Activated T-cell treated with anti-CD3 and anti-CD28 coated beads, Interleukin-2, amount 50 U/mL, for 72 hours (primary cell): ENCODE measurements at places on chromosomes 7 and 10.
A peak's percentile ranks its signal among the peaks of the same experiment; 100 is the strongest.

GRCh38 chr10:103749779-103750178, 105.6 kb downstream of the SH3PXD2A start:
- H3K27me3 ChIP-seq = no peaks in the 10 kb centered on the region
- no peaks in the 10 kb centered on the region for H3K36me3 ChIP-seq
- H3K4me1 ChIP-seq = peaks cover 28% of the 10 kb centered on the region
- H3K27ac ChIP-seq = no peak overlapping the region
- no peak overlapping the region for H3K4me3 ChIP-seq
- no peak for DNase-seq

DNA sequence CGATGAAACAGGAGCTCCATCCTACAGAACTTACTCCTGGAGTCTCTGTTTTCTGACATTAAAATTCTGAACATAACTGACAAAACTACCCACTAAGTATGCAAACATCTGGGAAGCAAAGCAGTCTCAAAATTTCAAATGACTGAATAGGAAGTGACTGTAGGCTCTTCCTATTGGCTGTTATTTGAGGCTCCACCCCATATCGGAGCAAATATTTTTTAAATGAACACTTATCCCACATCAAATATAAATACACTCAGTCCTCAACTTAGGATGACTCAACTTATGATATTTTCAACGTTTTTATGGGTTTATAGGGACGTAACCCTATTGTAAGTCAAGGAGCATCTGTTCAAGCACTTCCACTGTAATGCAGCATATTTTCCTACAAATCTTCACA, 8.8 kb downstream of the HSPA12A start:
- H3K4me1 ChIP-seq = no peaks in the 10 kb centered on the region
- peaks cover 67% of the 10 kb centered on the region for H3K27me3 ChIP-seq
- H3K4me3 ChIP-seq = no peak overlapping the region
- H3K27ac ChIP-seq = no peak overlapping the region
- H3K36me3 ChIP-seq = no peaks in the 10 kb centered on the region
- DNase-seq = no peak

- H3K27ac ChIP-seq = no peak overlapping the region
- no peaks in the 10 kb centered on the region for H3K4me1 ChIP-seq
- H3K36me3 ChIP-seq = no peaks in the 10 kb centered on the region
- H3K4me3 ChIP-seq = no peak overlapping the region
- DNase-seq = no peak
- no peaks in the 10 kb centered on the region for H3K27me3 ChIP-seq
These were observed 858.3 kb downstream of the GRM8 start for GRCh38 chr7:126394406-126394805.

DNA sequence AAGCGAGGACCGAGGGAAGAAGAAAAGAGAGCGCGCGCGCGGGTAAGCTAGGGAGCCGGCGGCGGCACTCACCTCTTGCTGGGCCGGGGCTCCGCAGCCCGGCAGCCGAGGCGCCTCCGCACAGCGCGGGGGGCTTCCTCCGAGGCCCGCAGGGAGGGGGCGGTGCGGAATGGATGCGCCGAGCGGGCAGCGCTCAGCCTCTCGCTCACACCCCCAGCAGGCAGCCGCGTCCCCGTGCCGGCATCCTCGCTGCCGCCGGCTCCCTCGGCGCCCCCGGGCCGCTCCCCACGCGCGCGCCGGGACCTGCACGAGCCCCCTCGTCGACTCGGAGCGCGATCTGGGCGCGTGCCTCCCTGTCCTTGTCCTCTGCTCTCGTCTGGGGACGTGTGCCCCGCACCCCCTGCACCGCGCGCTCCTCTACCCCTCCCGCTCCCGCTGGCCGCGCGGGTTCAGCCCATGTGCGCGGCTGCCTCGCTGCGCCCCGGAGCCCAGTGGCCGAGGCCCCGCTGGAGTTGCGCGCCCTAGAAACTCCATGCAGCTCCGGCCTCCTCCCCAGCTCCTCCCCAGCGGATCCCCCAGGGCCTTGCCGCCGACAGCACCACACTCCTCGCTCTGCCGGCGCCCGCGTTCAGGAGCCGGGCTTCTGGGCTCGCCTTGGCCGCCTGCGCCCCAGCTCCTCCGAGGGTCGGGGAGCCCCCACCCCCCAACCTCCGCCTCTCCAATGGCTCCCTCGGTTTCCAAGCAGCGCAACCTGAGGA, 75.3 kb downstream of the CALN1 start:
- DNase-seq = no peak
- no peak overlapping the region for H3K27ac ChIP-seq
- H3K36me3 ChIP-seq = peaks cover 1% of the 10 kb centered on the region
- peaks cover 5% of the 10 kb centered on the region for H3K4me1 ChIP-seq
- peak overlapping the region; percentile 62 for H3K4me3 ChIP-seq

GRCh38 chr7:130845581-130846085, 111.6 kb upstream of the KLF14 start:
- peaks cover 21% of the 10 kb centered on the region for H3K4me1 ChIP-seq
- no peak overlapping the region for H3K27ac ChIP-seq
- no peak for DNase-seq
- no peak overlapping the region for H3K4me3 ChIP-seq

DNA sequence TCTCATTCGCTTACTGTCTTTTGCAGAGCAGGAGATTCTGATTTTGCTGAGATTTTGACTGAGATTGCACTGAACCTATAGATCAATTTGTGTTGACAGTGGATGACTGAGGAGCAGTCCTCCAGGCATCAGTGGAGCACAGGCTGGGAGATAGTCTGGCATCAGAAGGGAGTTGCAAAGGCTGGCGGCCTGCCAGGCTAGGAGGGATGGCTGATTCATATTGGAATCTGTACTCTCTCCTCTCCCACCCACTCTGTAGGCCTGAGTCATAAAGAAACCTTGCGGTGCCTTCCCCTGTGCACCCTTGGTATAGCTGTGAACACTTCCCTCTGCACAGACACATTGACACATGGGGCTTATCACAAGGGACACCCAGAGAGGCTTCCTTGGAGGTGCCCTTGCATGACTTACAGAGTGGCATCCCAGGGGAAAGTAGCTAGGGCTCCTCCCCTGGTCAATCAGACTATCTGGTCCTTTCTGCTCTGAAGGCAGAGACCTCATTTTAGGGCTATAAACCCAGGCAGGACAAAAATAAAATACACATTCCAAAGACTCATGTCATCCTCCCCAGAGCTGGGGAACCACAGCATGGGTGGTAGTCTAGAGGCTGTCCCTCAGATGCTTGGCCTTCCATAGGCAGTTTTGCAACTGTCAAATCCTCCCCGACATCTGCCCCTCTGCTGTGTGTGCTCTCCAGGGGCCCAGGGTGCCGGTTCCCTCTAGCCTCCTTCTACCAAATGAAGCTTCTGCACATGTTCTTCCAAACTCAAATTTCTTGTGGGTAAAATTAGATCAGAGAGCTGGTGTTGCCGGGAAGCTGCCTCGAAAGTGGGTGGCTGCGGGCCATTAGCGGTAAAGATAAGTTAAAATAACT, 37.4 kb upstream of the EEPD1 start:
- peaks cover 35% of the 10 kb centered on the region for H3K27me3 ChIP-seq
- peak; percentile 90 for DNase-seq
- no peak overlapping the region for H3K27ac ChIP-seq
- no peaks in the 10 kb centered on the region for H3K36me3 ChIP-seq
- H3K4me1 ChIP-seq = peaks cover 30% of the 10 kb centered on the region
- peak overlapping the region; percentile 38 for H3K4me3 ChIP-seq

DNA sequence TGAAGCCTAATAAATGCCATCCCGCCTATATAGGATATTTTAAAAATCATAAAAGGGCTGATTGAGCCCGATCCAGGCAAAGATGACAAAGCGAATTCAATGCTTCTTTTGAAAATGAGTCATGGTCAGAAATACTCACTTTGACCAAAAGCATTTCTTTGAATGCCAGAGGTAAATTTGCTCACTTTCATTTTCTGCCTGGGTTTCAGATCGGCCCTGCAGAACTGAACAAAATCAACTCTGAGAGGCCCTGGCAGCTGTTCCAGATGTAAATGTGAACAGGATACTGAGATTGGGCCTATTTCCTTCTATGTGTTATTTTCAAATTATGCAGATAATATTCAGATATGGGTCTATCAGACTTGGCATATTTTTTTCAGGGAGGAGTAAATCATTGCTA, 114.8 kb upstream of the ARID5B start:
- no peaks in the 10 kb centered on the region for H3K36me3 ChIP-seq
- H3K4me1 ChIP-seq = peaks cover 54% of the 10 kb centered on the region
- H3K27ac ChIP-seq = peak overlapping the region; percentile 64

- no peak overlapping the region for H3K27ac ChIP-seq
- peaks cover 49% of the 10 kb centered on the region for H3K4me1 ChIP-seq
- no peak overlapping the region for H3K4me3 ChIP-seq
- no peaks in the 10 kb centered on the region for H3K27me3 ChIP-seq
- H3K36me3 ChIP-seq = no peaks in the 10 kb centered on the region
- DNase-seq = no peak
These were observed 37.8 kb downstream of the HIPK2 start for GRCh38 chr7:139739863-139740597.

GRCh38 chr10:133151543-133151972, 8.5 kb upstream of the KNDC1 start:
- no peaks in the 10 kb centered on the region for H3K4me1 ChIP-seq
- H3K4me3 ChIP-seq = no peak overlapping the region
- H3K27me3 ChIP-seq = peaks cover 54% of the 10 kb centered on the region
- peaks cover 5% of the 10 kb centered on the region for H3K36me3 ChIP-seq
- DNase-seq = no peak

GRCh38 chr10:91901784-91902677, 7.3 kb downstream of the FGFBP3 start:
- peaks cover 11% of the 10 kb centered on the region for H3K27me3 ChIP-seq
- peaks cover 38% of the 10 kb centered on the region for H3K4me1 ChIP-seq
- H3K36me3 ChIP-seq = peaks cover 4% of the 10 kb centered on the region
- peak; percentile 62 for DNase-seq
- H3K4me3 ChIP-seq = peak overlapping the region; percentile 32

DNA sequence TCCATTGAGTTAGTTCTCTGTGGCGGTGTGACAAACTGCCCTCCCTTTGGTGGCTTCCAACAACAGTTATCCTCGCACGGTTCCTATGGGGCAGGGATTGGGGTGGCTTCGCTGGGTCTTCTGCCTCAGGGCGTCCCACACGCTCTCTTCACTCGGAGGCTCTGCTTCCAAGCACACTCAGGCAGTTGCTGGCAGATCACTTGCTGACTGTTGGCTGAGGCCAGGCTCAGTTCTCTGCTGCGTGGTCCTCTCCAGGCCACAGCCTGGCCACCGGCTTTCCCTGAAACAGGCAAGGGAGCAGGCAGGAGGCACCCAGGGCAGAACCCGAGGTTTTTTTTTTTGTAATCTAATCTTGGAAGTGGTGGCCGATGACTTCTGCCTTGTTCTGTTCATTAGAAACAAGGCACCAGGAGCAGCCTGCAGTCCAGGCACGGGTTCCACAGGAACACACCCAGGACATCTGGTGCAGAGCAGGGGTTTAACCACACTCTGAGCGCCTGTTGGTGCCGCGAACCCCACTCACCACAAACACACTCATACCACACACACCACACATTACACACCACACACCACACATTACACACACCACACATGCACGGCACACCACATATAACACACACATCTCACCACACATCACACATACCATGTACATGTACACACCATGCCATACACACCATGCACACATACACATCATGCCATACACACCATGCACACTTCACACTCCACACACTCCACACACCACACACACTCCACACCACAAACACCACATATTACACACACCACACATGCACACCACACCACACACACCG, 112.2 kb downstream of the PTPN20 start:
- H3K4me1 ChIP-seq = peaks cover 4% of the 10 kb centered on the region
- no peak overlapping the region for H3K27ac ChIP-seq
- no peaks in the 10 kb centered on the region for H3K27me3 ChIP-seq
- no peak for DNase-seq
- no peak overlapping the region for H3K4me3 ChIP-seq
- no peaks in the 10 kb centered on the region for H3K36me3 ChIP-seq

- H3K4me1 ChIP-seq = peaks cover 38% of the 10 kb centered on the region
- no peaks in the 10 kb centered on the region for H3K27me3 ChIP-seq
- DNase-seq = peak; percentile 88
- H3K27ac ChIP-seq = peak overlapping the region; percentile 39
- H3K4me3 ChIP-seq = no peak overlapping the region
These were observed 23.4 kb upstream of the DPYSL4 start for GRCh38 chr10:132163278-132163765.

DNA sequence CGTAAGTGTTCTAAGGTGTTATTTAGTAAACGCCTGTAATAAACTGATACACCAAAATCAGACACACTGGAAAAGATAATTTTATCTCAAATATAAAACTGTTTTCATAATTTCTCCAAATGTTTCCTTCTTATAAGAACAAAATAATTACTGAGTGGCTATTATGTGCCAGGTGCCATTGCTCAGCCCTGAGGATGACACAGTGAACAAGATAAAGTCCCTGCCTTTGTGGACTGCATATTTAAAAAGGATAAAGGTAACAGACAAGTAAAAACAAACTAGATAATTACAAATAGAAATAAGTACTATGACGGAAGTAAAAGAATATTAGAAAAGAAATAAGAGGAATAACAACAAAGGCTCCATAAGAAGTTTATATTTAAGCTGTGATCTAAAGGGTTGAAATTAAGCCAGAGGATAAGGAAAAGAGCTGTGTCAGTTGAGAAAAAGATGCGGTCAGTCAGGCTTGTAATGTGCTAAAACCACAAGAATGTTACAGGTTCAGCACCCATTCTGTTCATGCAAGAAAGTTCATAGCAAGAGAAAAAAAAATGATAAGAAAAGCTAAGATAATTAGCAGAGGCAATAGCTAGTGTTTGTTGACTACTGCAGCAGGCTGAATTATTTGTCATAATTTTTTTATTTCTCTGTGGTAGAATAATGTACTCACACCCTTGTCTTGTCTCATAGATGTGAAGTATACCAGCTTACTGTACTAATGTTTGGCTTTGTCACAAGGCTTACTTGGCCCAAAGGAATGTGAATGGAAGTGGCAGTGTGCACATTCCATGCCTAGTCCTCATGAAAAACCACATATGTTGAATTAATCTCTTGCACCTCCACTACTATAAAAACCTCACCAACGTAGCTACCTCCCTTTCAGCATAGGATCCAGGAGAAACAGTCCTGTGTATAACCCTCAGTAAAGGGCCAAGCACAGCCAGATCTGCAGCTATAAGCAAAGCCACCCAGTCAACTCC, 75.1 kb downstream of the CRPPA start:
- no peaks in the 10 kb centered on the region for H3K36me3 ChIP-seq
- no peak for DNase-seq
- no peak overlapping the region for H3K27ac ChIP-seq
- no peaks in the 10 kb centered on the region for H3K27me3 ChIP-seq

GRCh38 chr7:50679218-50680007, 103.3 kb downstream of the GRB10 start:
- no peak overlapping the region for H3K4me3 ChIP-seq
- no peak for DNase-seq
- no peaks in the 10 kb centered on the region for H3K36me3 ChIP-seq
- H3K4me1 ChIP-seq = no peaks in the 10 kb centered on the region
- no peaks in the 10 kb centered on the region for H3K27me3 ChIP-seq

GRCh38 chr10:121288864-121289661, 309.2 kb downstream of the FGFR2 start:
- no peaks in the 10 kb centered on the region for H3K4me1 ChIP-seq
- H3K27ac ChIP-seq = no peak overlapping the region
- H3K4me3 ChIP-seq = no peak overlapping the region
- peaks cover 12% of the 10 kb centered on the region for H3K27me3 ChIP-seq
- no peak for DNase-seq
